ENCODE measurements at places on chromosomes 16 and 17.

DNA sequence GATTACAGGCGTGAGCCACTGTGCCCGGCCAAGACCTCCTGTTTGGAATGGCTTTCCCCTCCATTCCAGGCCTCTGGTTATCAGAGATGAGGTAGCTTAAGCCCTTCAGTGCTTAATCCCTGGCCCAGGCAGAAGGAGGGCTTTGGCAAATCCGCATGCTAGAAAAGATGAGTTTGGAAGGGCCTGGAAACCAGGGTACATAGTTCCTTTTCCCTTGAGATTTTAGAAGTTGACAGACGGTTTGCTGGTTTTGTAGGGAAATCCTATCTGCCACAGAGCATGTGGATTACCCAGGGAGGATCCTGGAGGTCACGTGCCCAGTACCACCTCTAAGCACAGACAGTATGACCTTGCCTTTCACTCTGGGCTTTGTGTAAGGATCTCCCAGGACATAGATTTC, 114.7 kb upstream of the CACNG3 start:
- no peak for DNase-seq

DNA sequence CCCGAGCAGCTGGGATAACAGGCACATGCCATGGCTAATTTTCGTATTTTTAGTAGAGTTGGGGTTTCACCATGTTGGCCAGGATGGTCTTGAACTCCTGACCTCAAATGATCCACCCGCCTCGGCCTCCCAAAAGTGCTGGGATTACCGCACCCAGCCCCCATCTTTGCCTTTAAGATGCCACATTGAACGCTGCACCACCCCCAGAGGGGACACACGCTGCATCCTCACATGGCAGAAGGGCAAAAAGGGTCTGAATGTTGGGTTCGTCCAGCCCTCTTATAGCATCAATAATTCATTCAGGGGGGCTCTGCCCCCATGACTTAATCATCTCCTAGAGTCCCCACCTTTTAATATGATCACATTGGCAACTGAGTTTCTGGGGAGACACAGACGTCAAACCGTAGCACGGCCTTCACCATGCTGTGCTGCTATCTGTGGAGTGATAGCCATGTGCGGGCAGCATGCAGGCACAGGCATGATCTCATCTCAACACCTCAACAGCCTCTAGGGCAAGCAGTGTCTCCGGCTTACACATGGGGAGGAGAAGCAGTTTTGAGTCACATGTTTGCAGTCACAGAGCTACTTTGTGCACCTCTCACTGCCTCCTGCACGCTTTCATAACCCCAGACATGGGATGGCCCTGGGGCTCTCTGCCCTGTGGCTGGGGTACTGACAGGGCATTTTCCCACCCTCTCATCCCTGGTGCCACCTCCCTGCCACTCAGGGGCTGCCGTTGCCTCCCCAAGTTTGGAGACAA, 30.0 kb downstream of the IL21R start:
- DNase-seq: no peak

DNA sequence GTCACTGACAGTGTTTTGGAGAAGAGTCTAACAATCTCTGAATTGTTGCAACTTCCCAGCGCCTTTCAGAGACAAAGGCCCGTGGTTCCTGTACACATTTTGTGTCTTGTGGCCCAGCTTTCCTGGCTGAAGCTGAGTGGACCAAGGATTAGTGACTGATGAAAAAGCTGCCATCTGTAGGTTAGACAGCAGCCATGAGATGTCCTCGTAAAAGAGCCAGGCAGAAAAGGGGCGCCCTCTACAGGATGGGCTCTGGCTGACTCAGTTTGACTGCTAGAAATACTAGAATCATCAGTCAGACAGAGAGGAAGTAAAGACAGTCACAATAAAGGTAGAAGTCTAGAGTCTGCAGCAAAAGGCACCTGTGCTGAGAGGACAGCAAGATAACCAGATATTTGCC, 26.5 kb upstream of the NF1 start:
- DNase-seq: peak; percentile 35

- peak; percentile 42 for DNase-seq
Measured at GRCh38 chr17:6473128-6473767, 29.0 kb downstream of the PIMREG start.

- DNase-seq: no peak
Measured at GRCh38 chr16:20897922-20898321, 2.2 kb downstream of the DCUN1D3 start.

DNA sequence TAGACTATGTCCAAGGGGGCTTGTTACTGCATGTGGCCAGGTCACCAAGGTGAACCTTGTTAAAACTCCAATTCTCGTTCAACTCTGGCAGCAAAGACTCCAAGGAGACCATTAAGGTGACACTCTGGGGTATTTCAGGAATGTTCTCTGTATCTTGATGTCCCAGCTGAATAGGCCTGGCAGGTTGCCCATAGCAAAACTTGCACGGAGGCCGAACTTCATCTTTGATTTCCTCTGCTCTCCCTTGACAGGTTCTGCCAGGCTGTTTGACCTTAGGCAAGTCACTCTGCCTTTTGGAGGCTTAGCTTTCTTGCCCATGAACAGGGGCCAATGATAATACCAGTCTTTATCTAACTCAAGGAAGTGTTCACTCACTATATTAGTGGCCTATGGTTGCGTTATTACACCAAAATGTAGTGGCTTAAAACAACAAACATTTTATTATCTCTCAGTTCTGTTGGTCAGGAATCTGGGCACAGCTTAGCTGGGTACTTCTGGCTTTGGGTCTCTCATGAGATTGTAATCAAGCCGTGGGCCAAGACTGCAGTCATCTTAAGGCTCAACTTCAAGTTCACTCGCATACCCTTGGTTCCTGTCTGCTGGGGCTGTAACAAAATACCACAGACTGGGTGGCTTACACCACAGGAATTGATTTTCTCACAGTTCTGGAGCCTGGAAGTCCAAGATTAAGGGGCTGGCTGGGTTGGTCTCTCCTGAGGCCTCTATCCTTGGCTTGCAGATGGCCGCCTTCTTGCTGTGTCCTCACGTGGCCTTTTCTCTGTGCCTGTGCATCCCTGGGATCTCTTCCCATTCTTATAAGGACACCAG, 168.5 kb downstream of the UTP18 start:
- no peak for DNase-seq

DNA sequence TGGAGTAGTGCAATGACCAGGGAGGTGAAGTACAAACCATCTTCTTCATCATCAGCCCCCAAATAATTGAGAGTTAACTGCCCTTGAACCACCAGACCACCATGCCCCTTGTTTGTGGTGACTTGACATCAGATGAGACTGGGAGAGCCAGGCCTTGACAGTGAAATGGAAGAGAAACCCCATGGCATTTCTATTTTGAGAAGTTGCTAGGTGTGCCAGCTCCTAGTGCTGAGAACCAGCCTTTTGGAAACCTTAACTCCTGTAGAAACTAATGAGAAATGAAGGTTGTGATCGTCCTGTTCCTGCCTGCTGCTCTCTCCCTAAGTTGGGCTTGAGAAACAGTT, 2.8 kb downstream of the TMEM94 start:
- DNase-seq: no peak

DNA sequence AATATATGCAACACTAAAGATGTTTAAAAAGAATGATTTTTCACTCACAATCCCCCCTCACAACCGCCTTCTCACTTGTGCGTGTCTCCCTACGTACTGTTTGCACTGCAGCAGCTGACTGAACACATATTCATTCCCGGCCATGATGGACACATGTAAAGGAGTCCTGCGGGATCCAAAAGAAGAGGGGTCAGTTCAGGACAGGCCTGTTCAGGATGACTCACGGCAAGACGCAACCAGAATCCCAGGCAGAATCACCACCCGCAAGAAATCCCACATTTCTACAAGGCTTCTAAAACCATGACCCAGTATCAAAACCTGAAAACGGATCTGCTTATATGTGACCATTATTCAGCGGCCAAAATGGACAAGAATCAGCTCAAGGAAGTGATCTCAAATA, 52.3 kb downstream of the CYB5D2 start:
- no peak for DNase-seq

DNA sequence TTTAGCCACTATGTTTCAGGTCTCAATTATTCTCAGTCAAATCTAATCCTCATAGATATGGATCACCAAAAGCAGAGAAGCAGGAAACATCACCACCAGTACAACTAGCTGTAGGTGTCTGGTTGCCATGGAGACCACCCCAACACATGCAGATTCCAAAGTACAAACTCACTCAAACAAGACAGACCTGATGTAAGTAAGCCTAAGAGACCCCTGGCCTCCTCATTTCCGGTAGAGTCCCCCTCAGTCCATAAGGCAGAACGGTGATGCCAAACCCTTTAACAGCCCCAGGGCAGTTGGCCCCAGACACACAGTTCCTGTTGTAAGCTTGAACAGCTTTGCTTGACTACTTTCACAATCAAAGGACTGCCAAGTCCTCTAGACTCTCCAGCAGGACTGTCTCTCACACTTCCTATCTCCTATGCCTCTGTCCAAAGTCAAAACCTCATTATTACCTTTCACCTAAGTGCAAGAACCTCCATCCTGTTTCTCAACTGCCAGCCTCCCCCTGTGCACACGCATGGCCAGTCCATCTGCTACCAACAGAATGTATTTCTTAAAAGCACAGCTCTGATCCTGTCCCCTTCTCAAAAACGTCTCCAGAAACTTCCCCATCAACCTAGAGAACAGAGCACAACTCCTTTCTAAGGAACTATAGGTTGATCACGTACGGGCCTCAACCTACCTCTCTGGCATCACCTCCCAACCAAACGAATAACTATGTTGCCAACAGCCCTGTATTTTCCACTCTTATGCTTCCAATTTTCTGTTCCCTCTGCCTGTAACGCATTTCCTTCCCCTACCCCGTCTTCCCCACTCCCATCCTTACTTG, 23.9 kb downstream of the SLC39A11 start:
- DNase-seq: no peak

DNA sequence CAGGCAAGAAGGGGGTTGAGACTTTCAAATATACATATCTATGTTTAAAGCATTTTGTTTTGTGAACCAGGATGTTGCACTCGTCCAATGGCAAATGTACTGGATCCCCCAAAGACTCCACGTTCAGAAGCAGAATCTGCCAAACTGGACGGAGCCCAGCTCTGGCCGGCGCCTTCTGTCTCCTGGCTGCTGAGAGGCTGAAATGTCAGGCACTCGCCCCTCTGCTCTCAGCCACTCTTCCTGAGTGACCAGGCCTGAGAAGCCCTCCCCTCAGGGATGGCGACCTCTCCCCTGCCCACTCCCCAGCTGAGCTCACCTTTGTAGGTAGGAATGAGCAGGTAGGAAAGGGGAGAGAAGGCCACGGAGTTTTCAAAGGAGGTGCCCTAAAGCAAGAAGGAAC, 187.5 kb upstream of the FOXF1 start:
- no peak for DNase-seq

DNA sequence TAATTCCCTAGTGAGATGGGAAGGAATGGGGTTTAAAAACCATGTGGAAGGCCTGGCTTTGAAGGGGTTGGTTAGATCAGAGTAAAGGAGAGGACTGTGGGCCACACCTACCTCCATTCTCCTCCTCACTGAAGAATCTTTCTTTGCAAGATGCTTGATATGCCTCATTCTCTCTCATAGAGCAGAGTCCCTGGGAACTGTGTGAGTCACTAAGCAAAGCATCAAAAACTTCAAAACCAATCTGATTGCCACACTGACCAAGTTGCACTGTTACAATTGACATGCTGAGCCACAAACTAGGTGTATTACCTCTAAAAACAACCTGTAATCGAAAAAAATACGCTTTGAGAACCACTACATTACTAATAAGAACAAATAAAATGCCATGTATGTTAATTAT, 2.0 kb downstream of the TUBD1 start:
- peak; percentile 7 for DNase-seq

- no peak for DNase-seq
Measured at GRCh38 chr16:54176376-54176901, 110.1 kb downstream of the IRX3 start.

GRCh38 chr17:1469231-1469852, 13.3 kb upstream of the CRK start:
- DNase-seq: no peak

GRCh38 chr16:11667221-11667823, 933 bp upstream of the SNN start:
- no peak for DNase-seq

DNA sequence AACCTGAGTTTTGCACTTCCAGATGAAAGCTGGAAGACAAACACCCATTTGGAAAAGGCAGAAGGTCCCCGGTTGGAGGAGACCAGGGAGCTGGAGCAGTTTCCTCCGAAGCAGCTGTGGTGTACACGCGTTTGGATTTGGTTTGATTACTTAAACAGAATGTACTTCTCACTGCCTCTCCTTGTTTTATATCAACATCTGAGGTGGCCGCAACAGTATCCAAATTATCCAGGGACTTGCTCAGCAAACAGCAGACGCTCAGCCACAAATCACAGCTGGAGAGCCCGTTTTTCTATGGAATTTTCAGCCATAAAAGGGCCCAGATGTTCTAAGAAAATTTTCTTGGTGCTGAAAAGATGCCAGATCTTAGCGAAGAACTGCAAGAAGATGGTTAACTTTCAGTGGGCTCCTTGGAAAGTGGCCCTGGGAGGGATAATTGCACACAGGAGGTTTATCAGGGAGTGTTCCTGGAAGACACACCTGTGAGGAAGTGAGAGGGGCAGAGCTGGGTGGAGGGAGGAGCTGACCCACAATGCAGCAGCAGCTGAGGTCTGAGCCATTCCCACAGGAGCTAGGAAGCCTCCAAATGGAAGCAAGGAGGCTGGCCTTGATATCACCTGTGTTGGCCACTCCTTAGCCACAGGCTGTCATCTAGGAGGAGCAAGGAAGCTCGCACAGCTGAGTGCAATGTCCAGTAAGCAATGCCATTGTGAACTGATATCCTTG, 28.9 kb upstream of the CDH5 start:
- DNase-seq: no peak

- no peak for DNase-seq
Measured at GRCh38 chr17:259341-259976, 78.0 kb upstream of the DOC2B start.

GRCh38 chr17:77011173-77012011, 129.4 kb upstream of the SEC14L1 start:
- DNase-seq: no peak

- DNase-seq: no peak
Measured at GRCh38 chr17:7222093-7222971, 2.6 kb downstream of the ACADVL start.

- DNase-seq: no peak
Measured at GRCh38 chr16:35841632-35842031, 2382.2 kb downstream of the TP53TG3F start.

- no peak for DNase-seq
Measured at GRCh38 chr17:39147221-39148185, 3.9 kb downstream of the PLXDC1 start.

GRCh38 chr16:15682105-15682570, 32.1 kb downstream of the NDE1 start:
- DNase-seq: peak; percentile 30

GRCh38 chr16:87017371-87018012, 299.7 kb downstream of the C16orf95 start:
- no peak for DNase-seq
